ENCODE measurements at places on chromosomes 3 and 15.

GRCh38 chr15:96790004-96790403, 459.5 kb downstream of the NR2F2 start:
- DNase-seq: no peak

- no peak for DNase-seq
Observed at GRCh38 chr3:171809611-171809860, 747 bp downstream of the PLD1 start.

- DNase-seq: no peak
Observed at GRCh38 chr15:69881302-69881670, 216.4 kb downstream of the TLE3 start.

DNA sequence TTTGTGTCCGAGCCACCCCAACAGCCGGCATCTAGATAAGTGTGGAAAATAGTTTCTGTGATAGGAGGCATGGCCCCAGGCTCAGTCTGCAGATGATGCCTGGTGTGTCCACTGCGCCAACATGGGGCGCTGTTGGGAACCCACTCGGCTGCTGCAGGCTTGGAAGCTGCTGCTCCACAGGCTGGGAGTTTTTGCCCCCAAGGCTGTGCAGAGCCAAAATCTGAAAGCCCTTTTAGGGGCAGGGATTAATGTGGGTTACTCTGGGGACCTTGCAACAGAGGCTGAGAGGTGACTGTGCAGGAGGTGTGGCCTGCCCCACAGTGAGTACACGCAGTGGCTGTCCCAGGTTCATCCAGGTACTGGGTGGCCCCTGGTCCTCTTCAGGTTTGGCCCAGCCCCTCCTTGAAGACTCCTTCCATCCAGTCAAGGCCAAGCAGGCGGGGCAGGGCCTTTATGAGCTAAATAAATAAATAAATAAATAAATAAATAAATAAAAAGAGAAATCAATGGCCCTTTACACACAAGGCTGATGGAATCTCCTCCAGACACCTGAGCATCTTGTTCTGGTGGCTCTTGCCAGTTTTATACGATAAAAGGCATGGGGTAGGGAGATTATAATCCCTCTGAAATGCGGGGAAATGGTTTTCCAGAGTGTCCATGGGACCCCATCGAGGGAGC, 73.8 kb downstream of the AAGAB start:
- DNase-seq: no peak

- DNase-seq: no peak
Observed at GRCh38 chr3:191727338-191727737, 266.4 kb downstream of the PYDC2 start.
